ENCODE measurements at places on chromosomes 12 and 14. TPM values are rescaled to one million over a fixed set of nuclear protein-coding genes. Genes with fewer than 3 reads are reported as not detected.

Gene SYNJ2BP
- 45.9 TPM for total RNA-seq

Gene MON2
- 302 TPM for total RNA-seq

Gene SAMD15
- 1.3 TPM for total RNA-seq

Gene POLE2
- total RNA-seq, result 25.5 TPM

Data from urinary bladder (tissue), 4 donors.